ENCODE measurements at places on chromosomes 7 and 10.

DNA sequence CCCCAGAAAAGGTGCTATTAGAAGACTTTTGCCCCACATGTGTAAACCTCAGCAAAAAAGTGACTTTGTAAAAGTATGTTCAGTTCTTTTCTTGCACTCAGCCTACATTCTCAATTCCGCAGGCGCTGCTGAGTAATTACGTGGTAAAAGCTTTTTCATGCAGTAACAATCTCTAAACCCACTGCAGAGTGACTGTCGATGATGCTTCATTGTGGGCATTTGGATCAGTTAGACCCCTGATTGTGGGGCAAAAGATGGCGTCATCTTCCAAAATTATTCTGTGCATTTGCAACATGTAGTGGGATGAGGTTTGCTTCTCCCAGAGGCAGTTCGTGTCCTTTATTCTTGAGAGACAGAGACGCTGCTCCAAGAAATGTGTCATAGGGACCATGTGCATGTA lies 85.6 kb downstream of the PLPP4 start:
- no peak for DNase-seq

DNA sequence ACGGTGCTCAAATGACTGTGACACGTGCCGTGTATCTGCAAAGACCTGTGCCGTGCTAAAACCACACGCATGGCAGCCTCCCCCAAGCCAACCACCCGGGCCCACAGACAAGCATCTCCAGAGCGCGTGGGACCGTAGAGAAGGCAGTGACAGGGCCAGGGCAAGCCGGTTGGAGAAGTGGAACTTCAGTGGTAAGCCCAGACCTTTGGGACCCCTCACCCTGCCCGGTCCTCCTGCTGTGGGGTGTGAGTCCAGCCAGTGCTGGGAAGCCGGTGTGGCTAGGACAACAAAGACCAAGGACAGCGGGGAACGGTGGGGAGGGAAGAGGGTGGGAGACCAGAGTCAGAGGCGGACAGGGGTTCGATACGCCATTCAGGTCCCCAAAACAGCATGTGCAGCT lies 476.2 kb downstream of the DNAJB6 start:
- no peak for DNase-seq

DNA sequence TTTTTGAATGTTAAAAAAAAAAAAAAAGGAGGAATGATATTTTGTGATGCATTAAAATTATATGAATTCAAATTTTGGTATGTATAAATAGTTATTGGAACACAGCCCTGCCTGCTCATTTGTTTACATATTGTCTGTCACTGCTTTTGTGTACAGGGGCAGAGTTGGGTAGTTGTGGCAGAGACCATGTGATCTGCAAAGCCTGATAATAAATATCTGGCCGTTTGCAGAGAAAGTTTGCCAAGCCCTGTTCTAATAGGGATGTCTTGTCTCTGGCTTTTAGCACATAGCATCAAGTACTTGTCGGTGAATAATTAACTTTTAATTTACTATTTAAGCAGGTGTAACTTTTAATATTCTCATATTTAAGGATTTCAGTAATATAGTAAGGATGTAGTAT lies 19.8 kb downstream of the TSPAN13 start:
- DNase-seq: no peak

DNA sequence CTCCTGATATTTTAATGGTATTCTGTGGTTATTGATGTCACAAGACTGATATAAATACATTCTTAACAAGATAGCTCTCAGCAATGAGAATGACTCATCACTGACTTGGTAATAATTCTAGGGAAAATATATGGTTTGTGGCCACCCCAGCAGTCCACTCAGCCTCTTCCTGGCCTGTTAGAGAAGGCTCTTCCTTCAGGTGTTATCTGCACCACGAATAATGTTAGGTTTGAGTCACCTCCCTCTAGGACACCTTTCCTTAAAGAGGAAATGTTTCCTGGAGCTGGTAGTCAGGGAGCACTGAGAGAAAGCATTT lies 163.3 kb downstream of the SVIL start:
- DNase-seq: no peak

GRCh38 chr10:1381339-1381738 lies 325.2 kb downstream of the WDR37 start:
- DNase-seq: no peak

- DNase-seq: no peak
These were observed 3.2 kb downstream of the UFSP1 start for GRCh38 chr7:100886142-100886935.

DNA sequence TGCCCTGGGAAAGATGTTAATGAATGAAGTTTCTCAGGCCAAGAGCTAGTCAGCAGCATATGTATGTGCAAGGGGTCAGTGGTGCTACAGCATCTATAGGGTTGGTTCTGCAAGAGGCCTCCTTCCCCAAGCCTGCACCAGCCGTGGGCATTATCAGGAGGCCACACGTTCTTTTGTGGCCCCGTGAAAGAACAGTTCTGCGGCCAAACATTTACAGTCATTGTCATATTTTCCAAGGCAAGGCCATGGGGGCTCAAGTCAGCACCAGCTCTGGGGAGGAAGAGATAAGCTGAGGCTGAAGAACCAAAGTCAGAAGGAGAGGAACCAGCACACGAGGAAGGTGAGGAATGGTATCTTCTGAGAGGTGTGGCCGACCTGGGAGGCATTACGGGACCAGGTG lies 54.4 kb upstream of the TMEM72 start:
- no peak for DNase-seq

DNA sequence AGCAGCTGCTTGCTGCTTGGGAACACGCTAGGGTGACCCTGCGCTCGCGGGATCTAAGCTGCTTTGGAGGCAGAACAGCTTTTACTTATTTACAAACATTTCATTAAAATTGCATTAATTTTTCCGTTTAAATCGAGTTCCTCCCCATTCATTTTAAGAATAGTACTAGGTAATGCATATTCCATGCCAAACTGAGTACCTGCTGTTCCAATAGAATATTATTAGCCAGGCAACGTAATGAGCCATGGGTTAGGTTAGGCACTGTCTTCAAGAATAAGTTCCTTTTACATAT lies 860 bp downstream of the EXOC6 start:
- no peak for DNase-seq

Measured in activated CD8-positive, alpha-beta memory T cell treated with anti-CD3 and anti-CD28 coated beads for 1 hour (primary cell).